Naive thymus-derived CD8-positive, alpha-beta T cell (primary cell): ENCODE measurements at places on chromosomes 16 and 17.

GRCh38 chr17:43517161-43517560, 29.0 kb downstream of the ETV4 start:
- DNase-seq = no peak

- no peak for DNase-seq
Measured at GRCh38 chr16:57091975-57092785, at the start of gene CPNE2. CPNE2 (plus strand) TSS chr16:57092583; CDS start chr16:57110743, 18,160 bp downstream.

GRCh38 chr16:54053891-54054820, 232.4 kb downstream of the IRX3 start:
- no peak for DNase-seq

DNA sequence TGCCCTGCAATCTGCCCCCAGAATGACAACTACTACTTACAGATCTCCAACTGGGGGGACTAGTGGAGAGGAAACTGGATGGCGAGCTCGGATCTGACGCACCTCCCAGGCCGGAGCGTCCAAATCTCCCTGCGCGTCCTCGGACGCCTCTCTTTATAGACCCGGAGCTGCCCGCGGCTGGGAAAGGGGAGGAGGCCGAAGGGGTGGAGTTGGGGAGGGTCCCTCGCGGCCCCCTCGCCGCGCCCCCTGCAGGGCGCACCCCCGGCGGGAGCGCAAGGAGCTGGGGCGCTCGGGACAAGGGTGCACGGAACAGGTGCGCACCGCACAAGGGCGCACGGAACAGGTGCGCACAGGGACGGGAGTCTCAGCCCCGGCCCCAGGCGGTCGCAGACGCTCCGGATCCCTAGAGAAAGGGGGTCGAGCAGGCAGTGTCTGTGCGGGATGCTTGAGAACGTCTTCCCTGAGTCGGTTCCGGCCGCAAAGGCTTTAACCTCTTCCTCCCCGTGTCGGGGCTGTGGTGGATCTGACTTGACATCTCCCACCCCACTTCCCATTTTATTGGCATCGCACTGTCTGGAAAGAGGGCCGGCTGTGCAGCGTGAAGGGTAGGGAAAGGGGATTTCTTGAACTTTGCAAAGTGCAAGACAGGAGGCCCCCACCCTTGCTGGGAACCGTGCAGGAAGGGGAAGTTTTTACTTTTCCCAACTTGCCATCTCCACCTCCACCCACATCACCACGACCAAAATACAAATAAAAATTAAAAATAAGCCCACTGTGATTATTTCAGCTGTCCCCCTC, at the start of gene MYH11:
MYH11 (minus strand) TSS at position 128 of the 798 bp plus-strand sequence. CDS start 18,776 bp downstream, outside the sequence.
- DNase-seq = no peak

DNA sequence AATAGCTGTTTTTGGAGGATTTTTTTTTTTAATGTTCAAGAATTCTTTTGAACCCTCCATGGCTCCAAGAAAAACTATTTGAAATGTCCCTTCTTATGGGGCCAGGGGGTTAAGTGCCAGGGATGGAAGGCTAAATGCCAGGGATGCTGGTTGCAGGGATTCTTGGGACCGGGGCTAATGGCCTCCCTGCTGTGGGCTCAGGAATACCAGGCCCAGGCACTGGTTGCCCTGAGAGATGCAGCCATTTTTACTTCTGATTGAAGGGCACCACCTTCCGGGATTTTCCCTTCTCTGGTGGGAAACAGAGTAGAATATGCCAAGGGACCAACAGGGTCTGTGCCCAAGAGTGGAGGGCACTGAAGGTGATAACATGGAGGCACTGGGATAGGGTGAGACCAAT, 10.9 kb upstream of the KAT7 start:
- no peak for DNase-seq

DNA sequence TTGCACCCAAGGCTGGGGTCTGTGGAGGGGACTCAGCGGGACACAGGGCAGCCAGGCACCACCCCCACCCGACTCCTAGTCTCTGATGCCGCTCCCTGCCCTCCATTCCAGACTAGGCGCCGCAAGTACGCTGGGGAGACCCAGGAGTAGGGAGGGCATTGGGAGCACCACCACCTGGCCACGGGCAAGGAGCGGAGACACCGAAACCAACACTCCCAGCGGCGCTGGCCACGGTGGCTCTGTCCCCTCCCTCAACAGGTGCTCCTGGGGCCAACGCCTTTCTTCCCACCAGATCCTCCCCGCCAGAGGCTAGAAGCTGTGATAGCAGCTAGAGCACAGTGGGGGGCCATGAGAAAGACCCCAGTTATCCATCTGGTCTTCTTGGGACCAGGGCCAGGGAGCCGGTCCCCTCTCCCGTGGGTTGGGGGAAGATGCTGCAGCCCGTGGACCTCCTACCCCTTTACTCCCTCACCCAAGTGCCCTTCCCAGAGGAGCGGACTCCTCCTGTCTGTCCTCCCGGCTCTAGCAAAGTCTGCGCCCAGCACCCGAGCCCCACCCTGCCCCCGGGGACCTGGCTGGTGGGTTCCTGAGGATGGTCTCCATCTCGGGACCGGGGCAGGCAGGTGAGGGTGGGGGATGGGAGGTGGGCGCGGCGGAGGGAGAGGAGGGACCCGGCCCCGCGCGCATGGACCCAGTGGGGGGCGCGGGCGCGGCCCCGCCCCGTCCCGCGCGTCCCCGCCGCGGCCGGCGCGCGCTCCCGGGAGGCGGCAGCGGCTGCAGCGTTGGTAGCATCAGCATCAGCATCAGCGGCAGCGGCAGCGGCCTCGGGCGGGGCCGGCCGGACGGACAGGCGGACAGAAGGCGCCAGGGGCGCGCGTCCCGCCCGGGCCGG, at the start of gene SYNGR3:
SYNGR3 (plus strand) TSS at position 762 of the 892 bp plus-strand sequence. CDS start 133 bp downstream, outside the sequence.
- no peak for DNase-seq

DNA sequence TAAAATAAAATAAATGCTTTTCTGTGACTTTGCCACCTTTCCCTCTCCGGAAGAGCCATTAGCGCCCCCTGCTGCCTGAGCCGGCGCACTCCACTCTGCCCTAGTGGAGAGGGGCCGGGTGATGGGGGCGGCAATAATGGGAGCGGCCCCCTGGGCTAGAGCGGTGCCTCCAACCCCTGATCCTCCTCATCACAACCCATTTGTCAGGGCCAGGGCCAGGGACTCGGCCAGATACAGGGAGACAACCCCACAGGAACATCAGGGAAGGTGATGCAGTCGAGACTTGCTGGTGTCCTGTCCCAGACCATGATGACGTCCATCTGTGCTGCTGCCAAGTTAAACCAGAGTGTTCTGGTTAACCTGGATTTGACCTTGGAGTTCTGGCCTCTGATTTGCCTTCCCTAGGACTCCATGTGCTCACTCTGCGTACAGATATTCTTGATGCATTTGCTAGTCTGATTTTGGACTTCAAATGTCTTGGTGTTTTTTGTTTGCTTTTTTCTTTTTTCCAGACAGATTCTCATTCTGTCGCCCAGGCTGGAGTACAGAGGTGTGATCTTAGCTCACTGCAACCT, 46.1 kb upstream of the BPTF start:
- no peak for DNase-seq

GRCh38 chr17:48440669-48441068, 10.7 kb upstream of the SKAP1 start:
- DNase-seq = no peak

GRCh38 chr16:72042157-72042660, 12.1 kb upstream of the HP start:
- no peak for DNase-seq

DNA sequence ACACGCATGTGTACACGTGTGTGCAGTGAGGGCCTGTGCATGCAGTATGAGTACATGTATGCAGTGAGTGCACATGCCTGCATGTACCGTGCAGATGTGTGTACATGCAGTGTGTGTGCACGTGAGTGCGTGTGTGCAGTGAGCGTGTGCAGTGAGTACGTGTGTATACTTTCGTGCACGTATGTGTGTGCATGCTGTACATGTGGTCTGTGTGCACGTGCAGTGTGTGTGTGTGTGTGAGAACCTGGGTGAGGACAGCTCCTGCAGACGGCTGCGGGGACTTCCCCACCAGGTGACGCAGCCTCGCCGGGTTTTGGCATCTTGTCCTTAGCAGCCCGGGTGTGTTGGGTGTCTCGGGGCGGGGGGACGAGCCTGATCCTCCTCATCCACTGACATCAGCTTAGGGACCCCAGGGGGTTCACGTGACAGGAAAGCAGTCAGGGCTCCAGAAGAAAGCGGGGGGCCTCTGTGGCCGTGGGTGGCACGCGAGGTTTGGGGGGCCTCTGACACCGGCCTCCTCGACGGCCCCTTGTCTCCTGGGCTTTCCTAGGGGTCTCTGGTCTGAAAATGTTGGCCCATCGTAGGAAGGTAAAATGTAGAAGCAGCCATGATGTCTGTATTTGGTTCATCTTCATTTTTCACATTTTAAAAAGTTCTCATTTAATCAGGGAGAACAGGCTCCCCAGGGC, 119.6 kb upstream of the ZNF750 start:
- no peak for DNase-seq

GRCh38 chr16:69286941-69287713, 24.0 kb upstream of the VPS4A start:
- DNase-seq = no peak

DNA sequence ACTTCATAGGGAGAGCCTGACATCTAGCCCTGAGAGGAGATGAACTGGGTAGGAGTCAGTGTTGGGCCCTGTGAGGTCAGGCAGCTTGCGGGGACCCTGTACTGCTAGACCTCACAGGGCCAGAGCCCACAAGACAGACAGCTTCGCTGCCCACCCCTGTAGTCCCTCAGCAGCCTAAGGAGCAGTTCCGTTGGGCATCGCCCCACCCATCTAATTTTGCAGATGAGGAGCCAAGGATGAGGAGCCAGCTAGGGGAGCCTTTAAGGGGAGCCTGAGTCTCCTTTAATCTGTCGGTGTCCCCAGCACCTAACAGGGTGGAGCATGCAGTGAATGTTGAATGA, 755 bp upstream of the TUFM start:
- no peak for DNase-seq

DNA sequence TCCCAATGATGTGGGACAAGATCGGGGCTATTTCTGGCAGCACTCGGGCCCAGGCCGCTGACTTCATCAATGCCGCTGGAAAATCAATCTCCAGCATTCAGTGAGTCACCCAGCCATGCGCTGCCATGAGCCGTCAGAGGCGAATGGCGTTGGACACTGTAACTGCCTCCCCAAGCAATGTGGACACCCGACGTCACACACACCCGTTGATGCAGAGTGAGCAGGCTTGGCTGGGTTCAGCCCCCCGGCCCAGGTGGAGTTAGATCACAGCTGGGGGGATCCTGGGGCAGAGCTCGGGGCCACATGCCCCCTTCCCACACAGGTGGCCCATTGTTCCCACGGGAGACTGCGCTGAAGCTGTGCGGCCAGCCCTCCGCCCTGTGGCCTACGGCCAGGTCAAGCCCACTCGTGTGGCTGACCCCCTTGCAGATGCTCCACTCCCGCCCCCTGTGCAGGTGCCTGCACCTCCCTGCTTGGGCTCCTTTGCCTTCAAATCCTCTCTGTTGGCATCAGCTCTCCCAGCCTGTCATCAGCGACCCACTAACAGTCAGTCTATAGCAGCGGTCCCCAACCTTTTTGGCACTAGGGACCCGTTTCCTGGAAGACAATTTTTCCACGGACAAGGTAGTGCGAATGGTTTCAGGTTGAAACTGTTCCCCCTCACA, 89.9 kb downstream of the TBC1D16 start:
- no peak for DNase-seq

GRCh38 chr17:50213026-50214022, 11.9 kb upstream of the COL1A1 start:
- peak; percentile 59 for DNase-seq

GRCh38 chr17:78924481-78925151, 571 bp downstream of the TIMP2 start:
- DNase-seq = no peak

- no peak for DNase-seq
Measured at GRCh38 chr17:66789961-66790437, 44.9 kb upstream of the CACNG5 start.

GRCh38 chr17:6506679-6507231, 49.6 kb downstream of the PITPNM3 start:
- no peak for DNase-seq

DNA sequence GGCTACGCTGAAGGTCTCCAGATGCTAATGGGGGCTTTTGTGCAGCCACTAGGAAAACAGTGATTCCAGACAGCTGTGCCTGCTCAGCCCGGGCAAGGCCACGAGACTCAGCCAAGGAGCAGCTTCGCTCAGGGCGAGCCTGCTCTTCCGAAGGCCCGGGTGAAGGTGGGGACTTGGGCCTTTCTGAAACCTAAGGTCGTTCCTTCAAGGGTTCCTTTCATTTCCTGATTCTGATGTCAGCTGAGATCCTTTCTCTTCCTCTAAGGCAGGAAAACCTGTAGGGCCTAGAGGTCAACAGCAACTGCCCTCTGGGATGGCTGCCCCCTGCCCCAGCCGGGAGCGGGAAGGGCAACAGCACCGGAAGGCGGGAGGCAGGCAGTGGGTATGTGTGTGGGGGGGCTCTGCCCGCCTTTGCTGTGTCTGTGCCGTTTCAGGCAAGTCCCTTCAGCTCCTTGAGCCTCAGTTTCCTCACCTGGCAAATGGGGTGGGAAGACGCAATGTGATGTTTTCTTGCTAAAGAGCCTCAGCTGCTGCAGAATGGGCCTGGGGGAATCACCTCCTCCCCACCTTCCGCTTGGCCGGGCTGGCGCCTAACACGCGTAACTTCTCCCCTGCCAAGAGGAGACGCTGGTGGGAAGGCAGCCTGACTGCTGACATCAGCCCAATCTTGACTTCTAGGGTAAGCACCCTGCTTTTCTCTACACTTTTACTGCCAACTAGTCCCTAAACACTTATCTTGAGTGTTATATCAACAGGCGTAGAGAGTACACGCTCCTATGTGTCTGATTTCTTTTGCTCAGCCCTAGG, 32.8 kb downstream of the IRF8 start:
- DNase-seq = no peak

- no peak for DNase-seq
Measured at GRCh38 chr17:66422186-66422585, 119.8 kb downstream of the PRKCA start.

- DNase-seq = no peak
Measured at GRCh38 chr16:87733190-87733589, 32.6 kb downstream of the KLHDC4 start.

- DNase-seq = no peak
Measured at GRCh38 chr17:81833921-81834830, 674 bp downstream of the PPP1R27 start.

- DNase-seq = no peak
Measured at GRCh38 chr16:68486502-68487202, 38.3 kb upstream of the SMPD3 start.

- no peak for DNase-seq
Measured at GRCh38 chr16:67149276-67150046, 1.3 kb downstream of the B3GNT9 start.

DNA sequence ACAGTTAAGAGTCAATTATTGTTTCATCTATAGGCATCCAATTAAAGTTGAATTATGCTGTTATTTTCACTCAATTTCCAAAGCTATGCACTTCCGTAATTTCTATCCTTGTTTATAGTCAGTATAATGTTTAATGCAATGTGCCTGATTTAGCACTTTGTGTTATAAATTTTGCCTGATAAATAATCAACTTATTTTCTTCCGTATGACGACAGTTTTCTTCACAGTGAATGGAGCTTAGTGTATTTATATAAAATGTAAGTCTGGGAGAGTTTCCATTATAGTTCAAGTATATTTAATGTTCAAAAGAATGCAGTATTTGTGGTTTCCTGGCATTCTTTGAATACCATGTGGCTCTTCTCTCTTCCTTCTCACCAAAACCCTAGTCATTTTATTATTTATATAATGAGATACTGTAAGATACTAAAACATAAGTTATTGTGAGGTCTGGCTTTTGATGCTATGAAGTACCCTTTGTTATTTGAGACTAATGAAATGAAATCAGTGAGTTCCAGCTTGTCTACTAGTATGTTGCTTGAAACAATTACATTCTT, 240.6 kb downstream of the PRKCA start:
- no peak for DNase-seq

GRCh38 chr17:15920758-15921239, 24.1 kb upstream of the ADORA2B start:
- no peak for DNase-seq

- no peak for DNase-seq
Measured at GRCh38 chr16:80014241-80014939, 413.9 kb upstream of the MAF start.
